ENCODE measurements at places on chromosomes 5 and 9. TPM values are rescaled to one million over a fixed set of nuclear protein-coding genes. Genes with fewer than 3 reads are reported as not detected.

Gene ISL1
- not detected for total RNA-seq

Gene CARTPT
- total RNA-seq = 23.5 TPM

Gene MYORG
- 20.8 TPM for total RNA-seq

DNA sequence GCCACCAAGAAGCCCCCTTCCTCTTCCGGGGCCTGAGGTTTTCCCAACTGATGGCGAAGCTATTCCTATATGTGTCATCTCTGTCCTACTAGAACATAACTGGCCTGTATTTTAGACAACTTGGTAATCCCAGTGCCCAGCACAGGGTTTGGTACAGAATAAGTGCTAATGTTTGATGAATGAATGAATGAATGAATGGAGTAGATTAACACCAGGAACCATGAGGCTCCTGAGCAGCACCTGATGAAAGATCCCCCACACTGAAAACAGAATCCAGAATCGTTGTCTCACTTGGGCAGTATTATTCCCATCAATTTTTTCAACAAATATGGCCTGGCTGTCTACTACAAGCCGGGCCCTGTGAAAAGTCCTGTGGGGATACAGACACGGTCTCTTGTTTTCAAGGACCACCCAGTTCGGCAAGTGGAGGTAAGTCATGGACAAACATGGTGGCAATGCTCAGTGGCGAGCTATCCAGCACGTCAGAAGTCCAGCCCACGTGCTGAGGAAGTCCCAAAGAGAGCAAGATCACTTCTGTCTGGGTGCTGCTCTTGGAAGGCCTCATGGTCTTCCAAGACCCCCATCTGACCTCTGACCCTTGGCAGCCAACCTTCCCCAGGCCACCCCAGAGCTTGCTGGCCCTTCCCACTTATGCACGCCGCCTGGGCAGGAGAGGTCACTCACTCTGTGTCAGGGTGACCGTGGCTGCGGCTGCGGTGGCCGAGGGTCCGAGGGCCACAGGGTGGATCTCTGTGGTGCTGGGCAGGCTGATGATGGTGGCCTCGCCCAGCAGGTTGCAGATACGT lies 1.0 kb downstream of the NAIF1 start:
- H3K4me1 ChIP-seq = peaks cover 76% of the 10 kb centered on the region
- H3K27ac ChIP-seq = peak overlapping the region; percentile 97
- no peaks in the 10 kb centered on the region for H3K27me3 ChIP-seq
- H3K36me3 ChIP-seq = peaks cover 4% of the 10 kb centered on the region

DNA sequence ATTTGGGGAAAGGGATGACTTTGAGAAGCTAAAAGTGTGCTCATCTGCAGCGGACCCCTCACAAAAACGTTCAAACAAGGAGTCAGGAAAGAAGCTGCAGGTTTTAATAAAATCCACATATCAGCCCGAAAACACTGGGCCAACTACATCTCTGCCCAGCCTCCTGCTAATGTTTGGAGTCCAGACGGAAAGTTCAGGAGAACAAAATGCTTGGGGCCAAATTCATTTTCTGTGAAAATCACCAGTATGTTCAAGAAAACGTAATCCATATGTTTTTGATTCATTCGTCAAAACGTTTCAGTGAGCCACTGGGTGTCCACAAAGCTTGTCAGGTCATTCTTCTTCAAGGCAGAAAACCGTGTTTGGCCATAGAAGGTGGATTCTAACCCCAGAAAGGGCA lies 87.5 kb upstream of the GAS1 start:
- no peak for DNase-seq
- H3K27me3 ChIP-seq = no peaks in the 10 kb centered on the region

DNA sequence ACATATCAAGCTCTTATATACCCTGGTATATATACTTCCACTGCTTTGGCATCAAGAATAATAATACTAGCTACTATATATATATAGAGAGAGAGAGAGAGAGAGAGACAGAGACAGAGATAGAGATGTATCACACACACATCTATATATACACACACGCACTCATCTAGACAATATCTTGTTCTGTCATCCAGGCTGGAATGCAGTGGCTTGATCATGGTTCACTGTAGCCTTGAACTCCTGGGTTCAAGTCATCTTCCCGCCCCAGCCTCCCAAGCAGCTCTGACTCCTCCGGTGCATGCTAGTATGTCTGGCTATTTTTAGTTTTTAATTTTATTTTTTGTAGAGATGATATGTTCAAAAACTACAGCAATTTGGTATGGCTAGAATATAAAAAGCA lies 22.5 kb downstream of the ANKHD1 start:
- peaks cover 5% of the 10 kb centered on the region for H3K4me1 ChIP-seq
- H3K4me3 ChIP-seq = no peak overlapping the region

DNA sequence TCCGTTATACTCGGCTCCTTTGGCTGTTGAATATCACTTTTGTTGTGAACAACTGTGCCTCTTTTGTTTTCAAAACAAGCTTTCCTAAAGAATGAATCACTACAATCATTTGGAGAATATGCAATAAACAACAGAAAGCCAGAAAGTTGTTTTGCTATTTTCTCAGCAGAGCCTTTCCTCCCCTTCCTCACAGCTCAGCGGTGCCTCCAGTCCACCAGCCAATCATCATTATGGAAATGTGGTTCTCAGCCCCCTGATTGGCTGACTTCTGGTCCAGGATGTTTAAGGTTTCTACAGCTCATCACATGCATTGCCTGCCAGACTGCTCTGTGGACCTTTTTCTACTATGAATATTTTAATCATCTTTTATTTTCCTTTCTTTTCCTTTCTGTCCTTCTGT lies 9.1 kb upstream of the ZNF608 start:
- no peaks in the 10 kb centered on the region for H3K36me3 ChIP-seq
- no peak overlapping the region for H3K4me3 ChIP-seq
- H3K4me1 ChIP-seq = no peaks in the 10 kb centered on the region
- no peak for DNase-seq

- no peak overlapping the region for H3K27ac ChIP-seq
- no peak overlapping the region for H3K4me3 ChIP-seq
- H3K27me3 ChIP-seq = no peaks in the 10 kb centered on the region
- H3K4me1 ChIP-seq = peaks cover 9% of the 10 kb centered on the region
- H3K36me3 ChIP-seq = no peaks in the 10 kb centered on the region
Measured at GRCh38 chr9:18382243-18382642, 91.7 kb upstream of the ADAMTSL1 start.
